ENCODE measurements at places on chromosomes 4 and X.

DNA sequence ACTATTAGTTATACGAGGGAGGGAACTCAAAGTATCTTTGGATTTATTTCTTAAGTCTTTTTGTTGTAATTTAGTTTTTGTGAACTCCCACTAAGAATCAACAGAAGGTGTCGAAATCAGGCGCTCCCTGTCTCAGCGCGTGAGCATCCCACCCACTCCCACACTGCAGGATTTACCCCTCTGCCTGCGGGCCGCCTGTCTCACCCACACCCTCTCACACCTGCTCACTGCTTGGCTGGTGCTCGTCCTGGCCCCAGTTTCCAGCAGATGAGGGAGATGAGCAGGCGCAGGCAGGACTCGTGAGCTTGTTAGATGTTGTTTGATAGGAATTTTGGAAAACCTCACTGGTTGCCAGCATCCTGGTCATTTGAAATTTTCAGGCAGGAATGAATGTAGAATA, 20.8 kb upstream of the HGFAC start:
- no peak for DNase-seq

- DNase-seq: no peak
Measured at GRCh38 chrX:18010253-18010652, 149.2 kb upstream of the RAI2 start.

- no peak for DNase-seq
Measured at GRCh38 chr4:5055411-5055810, 4.1 kb downstream of the STK32B start.

- no peak for DNase-seq
Measured at GRCh38 chrX:110218591-110218990, 99.3 kb downstream of the AMMECR1 start.

- DNase-seq: no peak
Measured at GRCh38 chrX:11135564-11136185, 24.5 kb downstream of the HCCS start.

DNA sequence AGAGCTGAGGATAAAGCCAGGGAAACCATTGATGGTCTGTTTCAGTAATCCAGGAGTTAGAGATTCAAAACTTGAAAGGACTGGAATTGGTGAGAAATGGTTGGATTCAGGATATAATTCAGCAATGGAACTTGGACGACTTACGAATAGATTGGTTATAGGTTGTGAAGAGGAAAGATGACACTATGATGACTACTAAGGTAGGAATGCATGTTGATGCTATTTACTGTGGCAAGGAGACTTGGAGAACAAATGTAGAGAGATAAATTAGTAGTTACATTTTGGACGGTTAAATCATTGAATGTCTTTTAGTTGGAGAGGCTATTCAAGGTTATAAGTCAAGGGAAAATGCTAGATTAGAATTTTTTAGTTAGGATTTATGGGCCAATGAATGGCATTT, 365.4 kb upstream of the TECRL start:
- no peak for DNase-seq

DNA sequence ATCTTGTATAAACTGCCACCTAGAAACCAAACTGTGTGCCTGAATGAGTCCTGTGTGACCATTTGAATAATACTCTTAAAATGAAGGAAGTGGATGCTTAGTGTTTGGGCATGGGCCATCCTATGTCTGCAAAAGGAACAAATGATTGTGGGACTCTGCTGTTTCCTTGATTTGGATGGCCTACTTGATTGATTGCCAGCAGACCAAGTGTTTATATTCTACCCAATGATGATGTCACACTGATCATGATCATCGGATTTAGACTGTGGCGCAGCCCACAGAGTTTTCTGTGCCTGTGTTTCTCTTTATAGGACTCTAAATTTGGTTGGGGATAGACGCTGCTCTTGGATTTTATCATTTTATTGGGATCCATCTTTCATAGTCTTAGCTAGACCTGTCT, 4.4 kb downstream of the SEPTIN11 start:
- DNase-seq: no peak

- no peak for DNase-seq
Measured at GRCh38 chr4:9976781-9977180, 44.5 kb downstream of the SLC2A9 start.

- DNase-seq: no peak
Measured at GRCh38 chr4:111685205-111685604, 460.0 kb upstream of the FAM241A start.

- DNase-seq: no peak
Measured at GRCh38 chr4:145736241-145736831, 56.4 kb downstream of the C4orf51 start.

DNA sequence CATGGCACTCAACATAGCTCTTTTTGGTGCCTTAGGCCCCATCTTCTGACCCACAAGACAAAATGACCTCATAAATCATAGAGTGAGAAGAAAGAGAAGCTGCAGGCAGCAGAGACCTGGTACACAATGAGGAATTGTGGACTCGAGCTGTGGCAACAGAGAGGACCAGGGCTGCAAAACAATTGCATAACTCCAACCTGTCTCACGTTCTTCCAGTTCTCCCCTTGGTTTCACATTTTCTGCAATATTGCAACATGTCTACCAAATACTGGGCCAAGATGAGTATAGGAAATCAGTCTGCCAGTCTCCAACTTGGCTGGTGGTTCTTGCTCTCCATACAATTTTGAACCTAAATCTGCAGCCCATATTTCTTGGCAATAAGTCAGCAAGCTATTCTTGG, 105.3 kb downstream of the KDR start:
- no peak for DNase-seq

DNA sequence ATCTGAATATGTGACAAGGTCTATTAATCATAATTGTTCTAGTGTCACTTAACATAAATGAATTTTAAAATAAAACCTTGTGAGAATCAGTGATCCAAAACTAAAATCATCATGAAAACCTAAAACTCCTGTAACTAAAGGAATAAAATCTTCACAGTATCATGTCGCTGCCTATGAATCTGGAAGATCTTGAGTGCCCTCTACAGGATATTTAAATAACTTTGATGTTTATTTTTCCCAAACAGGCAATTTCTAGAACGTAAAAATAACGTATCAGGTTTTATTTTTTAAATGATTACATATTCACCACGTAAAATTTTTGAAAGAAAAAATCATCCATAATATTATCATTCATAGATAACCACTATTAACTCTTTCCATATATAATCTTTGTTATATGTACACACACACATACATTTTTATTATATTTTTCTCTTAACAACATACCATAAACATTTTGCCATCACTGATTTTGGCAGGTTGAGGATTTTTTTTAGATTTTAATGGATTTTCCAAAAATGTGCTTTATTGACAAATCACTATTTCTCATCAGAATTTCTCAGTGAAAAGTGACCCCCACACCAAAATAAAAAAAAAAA, 79.6 kb downstream of the COMMD8 start:
- DNase-seq: no peak

DNA sequence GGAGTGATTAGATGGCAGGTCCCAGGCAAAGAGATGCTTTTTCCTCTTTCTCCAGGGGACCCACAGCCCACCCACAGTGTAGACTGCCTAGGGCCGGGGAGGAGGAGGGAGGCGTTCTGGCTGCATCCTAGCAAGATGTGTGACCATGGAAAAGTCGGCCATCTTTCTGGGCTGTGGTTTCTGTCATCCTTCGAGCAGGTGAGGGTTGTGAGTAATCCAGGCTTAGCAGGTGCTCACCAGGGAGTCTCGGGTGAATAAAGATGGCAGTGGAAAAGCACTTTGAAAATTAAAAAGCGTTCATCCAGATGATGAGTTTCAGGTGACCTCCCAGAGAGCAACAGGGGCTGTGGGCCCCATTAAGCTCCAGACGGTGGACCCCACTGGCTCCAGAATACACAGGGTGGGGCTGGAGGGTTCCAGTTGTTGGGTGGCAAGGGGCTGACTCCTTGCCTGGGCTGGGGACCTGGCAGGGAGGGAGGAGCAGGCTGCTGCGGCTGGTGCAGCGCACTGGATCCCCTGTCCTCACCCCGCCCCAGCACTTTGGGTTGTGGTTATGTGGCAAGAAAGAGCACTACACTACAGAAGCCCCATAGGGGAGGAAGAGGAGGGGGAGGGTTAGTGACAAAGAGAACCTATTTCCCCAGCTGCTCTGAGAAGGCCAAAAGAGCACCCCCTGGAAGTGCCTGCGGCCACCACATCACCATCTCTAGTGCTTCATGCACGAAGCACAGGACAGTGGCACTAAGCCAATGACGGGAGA, 23.7 kb downstream of the ELF4 start:
- DNase-seq: peak; percentile 21

DNA sequence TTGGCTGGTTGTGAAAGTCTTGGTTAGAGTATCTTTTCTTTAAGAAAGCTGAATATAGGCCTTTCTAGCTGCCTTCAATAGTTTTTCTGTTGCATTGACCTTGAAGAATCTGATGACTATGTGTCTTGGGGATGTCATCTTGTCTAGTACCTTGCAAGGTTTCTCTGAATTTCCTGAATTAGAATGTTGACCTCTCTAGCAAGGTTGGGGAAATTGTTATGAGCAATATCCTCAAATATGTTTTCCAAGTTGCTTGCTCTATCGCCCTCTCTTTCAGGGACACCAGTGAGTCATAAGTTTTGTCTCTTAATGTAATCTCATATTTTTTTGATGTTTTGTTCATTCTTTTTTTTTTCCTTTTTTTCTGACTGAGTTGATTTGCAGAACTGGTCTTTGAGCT, 194.7 kb downstream of the RAB28 start:
- no peak for DNase-seq

DNA sequence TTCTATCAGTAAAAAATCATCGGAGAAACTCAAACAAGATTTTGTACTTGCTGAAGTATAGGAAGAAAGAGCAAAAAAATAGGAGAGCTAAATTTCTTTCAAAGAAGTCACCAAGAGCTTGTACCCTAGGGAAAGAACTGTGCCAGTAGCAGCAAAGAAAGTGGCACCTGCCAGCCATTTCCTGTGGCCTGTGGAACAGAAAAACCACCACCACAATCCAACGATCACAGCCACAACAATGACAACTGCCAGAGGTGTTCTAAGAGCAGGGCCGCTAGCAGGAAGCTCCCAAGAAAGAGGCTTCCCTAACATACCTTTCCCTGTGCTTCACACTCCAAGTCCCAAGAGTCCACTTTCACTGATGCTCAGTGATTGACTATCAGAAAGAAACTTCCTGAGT, 266.1 kb upstream of the GPC4 start:
- DNase-seq: no peak

DNA sequence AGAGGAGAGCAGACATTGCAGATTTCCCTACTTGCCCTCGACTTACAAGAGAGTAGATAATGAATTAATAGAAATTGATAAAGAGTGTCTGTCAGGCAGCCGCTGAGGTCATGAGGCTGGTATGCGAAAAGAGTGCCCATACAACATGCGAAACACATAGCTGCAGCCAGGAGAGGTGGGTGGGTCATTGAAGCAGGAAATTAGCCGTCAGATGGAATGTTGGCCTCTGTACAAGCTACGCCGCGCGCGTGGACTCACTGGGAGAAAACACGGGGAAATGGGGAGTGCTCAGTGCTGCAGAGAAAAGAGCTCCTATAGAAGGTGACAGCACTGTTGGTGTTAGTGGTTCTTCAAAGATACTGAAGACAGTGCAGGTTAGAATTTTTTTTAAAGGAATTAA, 125.1 kb downstream of the RAPGEF2 start:
- no peak for DNase-seq

DNA sequence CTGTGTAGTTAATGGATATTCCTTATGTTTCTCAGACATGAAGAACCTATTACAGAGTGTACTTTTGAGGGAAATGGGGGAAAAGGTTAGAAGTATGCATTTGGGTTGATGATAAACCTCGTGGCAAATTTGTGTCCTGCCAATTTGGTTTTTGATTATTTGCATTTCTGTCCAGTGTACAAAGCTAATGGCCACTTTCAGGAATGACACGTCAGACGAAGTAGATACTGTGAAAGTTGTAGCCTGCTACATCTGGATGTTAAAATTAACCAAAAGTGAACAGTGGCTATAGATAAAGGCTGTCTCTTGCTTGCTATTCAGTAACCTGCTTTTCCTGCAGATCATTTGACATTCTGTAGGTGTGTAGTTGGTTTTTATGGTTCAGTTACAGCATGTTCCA, 1.0 kb downstream of the PRDX4 start:
- DNase-seq: no peak

DNA sequence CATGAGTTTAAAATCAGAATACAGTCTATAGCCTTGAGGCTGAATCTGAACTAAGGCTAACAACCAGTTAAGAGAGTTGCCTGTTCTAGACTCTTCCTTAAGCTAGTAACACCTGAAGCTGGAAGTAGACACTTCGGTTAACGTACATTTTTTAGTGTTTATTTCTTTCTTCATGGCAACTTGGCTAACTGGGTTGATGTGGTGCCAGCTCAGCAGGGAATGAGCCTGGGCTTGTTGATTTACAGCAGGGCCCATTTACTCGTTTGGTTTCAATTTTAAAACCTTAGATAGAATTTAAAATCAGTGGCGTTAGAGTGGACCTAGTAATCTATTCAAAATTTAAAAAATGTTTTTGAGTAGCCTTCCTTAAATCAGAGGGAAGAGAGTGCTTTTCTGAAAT, 137.6 kb upstream of the ESX1 start:
- no peak for DNase-seq

GRCh38 chrX:140440876-140441275, 64.0 kb downstream of the SOX3 start:
- no peak for DNase-seq

DNA sequence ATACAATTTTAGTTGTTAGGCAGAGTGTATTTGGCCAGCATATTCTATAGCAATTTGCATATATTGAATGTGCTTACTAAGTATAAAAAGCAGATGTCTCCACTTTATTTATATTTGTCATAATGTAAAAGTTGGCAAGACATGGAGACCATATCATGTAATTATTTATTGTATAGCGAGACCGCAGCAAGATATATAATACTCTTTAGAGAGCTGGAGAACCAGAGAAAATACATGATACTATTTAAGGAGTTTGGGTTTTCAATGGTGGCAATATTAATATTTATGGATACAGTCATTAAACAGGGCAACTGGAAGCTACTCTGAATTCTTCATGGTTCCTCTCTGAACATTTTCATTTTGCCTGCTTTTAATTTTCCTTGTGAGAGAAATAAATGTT, 35.0 kb downstream of the INTU start:
- DNase-seq: no peak

DNA sequence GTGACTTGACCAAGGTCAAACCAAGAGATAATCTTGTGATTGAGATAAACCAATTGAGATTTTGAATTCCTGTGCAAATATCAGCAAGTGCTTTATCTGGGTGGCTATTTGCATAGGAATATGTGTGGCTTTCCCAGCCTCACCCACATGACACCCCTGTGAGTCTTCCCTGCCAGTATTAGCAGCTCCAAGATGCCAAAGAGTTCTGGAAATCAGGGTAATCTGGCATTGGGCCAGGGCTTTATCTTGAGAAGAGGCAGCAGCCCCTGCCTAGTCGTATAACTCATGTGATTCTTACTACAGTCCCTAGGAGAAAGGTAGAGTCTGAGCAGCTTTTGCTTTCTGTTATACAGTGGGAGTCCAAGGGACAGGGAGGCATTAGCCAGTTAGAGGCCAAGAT, 87.7 kb downstream of the RLIM start:
- DNase-seq: no peak

DNA sequence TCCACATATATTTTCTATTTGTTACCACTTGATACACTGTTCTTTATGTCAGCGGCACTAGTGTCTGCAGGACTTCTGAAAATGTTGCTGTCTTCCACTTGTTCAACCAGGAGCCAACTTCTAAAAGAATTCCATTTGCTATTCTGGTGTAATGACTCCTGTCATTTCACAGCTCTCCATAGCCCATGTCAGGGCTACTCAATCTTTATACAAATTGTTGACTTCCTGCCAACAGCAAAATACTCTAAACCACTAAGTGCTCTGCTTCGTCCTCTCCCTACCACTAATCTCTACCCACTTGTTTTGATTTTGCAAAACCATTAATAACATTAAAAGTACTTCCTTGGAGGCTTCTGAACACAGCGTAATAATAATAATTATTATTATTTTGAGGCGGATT, 7.2 kb downstream of the CTSO start:
- no peak for DNase-seq

Measured in stimulated activated naive B cell treated with anti-CD40 and anti-IgM and Interleukin-4, amounts not matched to agents 10 μg/mL and 1 μg/mL and 100 μg/mL, for 72 hours (primary cell).